NCI-H2081 (cell line): ENCODE measurements at places on chromosomes 2 and 18.

GRCh38 chr2:226798422-226799210 is 1.0 kb downstream of the IRS1 start:
- DNase-seq = no peak

DNA sequence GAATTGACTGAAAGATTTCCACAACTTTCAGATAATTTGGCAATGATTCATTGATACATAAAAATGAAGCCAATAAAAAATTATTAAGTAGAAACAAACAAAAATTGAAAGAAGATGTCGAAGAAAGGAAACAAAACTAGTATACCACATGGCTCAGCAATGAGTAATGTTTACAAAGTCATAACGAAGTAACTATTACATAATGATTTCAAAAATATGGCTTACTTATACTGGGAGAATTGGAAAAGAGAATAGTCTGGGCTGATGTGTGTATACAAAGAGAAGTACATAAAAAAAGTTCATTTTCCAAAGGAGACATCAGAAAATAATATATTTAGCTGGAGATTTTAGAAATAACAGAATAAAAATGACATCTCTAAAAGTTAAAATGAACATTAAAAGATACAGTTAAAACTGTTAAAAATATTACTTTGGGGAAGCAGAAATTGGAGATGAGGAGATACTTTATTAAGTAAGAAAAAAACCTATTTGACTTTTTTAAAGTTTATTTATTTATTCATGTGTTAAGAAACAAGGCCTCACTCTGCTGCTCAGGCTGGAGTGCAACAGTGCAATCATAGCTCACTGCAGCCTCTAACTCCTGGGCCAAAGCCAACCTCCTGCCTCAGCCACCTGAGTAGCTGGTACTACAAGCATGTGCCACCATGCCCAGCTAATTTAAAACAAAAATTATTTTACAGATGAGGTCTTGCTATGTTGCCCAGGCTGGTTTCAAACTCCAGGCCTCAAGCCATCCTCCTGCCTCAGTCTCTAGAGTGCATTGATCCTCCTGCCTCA is 409.7 kb upstream of the PIK3C3 start:
- no peak for DNase-seq

DNA sequence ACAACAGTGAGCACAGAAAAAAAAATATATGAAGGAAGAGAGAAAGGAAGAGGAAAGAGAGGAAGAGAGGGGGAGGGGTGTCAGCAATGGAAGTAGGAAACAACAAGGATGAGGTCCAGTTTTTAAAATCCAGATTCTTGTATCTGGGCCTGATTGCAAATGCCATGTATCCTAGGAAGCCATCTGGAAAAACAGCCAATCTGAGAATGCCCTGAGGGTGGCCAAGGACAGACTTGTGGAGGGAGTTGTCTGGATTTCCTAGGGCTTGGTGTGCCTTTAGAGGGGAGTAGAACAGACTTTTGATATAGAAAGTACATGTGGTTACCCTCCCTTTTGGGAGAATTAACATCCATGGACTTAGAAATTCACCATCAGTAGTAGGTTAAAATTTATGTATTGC is 47.1 kb downstream of the PRKCE start:
- DNase-seq = no peak

DNA sequence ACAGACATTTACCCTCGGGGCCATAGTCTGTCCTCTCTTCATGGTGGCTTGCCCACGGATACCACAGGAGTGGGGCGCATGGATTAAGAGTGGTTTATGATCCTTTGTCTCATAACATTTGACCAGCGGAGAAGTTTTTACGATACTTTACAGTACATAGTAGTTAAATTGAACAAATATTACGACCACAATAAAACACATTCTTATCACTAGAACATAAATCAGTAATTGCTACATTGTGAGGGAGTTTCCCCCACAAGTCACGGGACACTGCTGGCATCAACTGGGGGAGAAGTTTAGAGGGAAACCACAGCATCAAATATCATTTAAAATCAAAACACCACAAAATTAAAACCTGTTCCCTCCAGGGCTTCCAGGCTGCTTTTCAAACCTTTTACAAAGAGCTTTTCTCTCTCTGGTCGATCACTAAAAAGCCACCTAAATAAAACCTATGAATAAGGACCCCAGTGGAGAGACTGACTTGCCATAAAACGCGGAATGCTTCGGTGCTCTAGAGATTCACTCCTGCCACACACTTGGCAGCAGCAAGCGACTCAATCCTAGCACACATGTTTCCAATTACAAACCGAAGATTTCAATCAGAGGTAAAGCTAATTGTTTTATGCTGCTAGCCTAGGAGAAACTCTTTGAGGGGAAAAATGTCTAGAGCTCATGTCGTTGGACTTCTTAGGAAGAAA is 173.7 kb upstream of the HNRNPA3 start:
- DNase-seq = no peak

DNA sequence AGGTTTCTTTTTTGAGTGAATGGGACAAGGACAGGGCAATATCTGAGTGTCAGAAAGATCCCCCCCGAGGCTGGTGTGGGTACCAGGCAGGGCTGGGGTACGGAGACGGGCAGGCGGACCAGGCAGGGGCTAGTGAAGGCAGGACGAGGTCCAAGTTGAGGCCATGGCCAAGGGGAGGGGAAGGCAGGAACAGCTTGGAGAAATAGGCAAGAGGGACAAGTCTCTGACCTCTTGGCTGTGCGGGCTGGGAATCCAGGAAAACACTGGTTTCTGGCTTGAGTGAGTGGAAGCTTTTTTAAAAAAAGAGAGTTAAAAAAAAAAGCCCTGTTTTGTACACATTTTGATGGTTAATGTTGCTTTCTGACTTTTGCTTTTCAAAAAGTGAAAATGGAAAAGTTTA is 30.3 kb downstream of the ASAP2 start:
- no peak for DNase-seq
